ENCODE measurements at places on chromosomes 4 and X. TPM values are rescaled to one million over a fixed set of nuclear protein-coding genes. Genes with fewer than 3 reads are reported as not detected.

DNA sequence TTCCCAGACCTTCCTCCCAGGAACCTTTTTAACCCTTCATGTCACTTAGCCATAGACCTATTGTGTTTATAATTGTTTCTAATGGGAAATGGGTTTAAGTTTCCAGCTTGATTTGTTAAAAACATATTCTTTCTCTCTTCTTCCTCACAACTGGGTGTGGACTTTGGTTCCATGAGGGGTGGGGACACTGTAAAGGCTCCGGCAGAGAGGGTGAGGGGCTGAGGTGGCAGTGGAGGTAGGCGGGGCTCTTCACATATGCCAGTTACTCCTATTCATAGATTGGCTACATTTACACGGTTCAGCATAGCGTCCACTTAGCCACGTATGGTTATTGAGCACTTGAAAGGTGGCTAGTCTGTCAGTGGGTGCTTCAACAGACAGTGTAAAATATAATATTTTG lies 7.8 kb downstream of the INTS6L start:
- H3K4me1 ChIP-seq = peaks cover 21% of the 10 kb centered on the region
- no peaks in the 10 kb centered on the region for H3K27me3 ChIP-seq
- no peak overlapping the region for H3K4me3 ChIP-seq
- H3K36me3 ChIP-seq = no peaks in the 10 kb centered on the region
- no peak for DNase-seq
- no peak overlapping the region for H3K27ac ChIP-seq

DNA sequence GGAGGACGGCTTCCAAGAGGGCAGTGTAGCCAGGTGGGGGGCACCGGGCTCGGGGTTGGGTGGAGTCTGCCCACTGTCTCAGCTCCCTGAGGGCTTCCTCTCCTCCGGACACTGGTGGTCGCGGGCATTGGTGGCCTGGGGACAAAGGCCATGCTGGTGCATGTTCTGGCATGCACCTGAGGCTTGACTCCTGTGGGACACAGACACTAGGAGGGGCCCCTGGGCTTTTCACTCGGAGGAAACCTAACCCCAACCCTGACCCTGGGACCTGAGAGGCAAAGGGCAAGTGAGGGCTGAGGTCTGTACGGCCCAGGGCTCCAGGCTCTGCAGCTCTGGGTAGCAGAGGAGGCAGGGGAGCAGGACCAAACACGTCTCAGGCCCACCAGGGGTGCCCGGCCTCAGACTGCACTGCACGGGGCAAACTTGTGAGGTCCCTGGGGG lies 22.3 kb upstream of the FGFR3 start:
- no peak overlapping the region for H3K4me3 ChIP-seq
- H3K4me1 ChIP-seq = no peaks in the 10 kb centered on the region
- DNase-seq = no peak
- H3K27ac ChIP-seq = no peak overlapping the region

GRCh38 chr4:164935363-164935762 lies 42.1 kb downstream of the TRIM61 start:
- no peak overlapping the region for H3K27ac ChIP-seq
- no peak overlapping the region for H3K4me3 ChIP-seq
- H3K27me3 ChIP-seq = peaks cover 15% of the 10 kb centered on the region
- H3K36me3 ChIP-seq = no peaks in the 10 kb centered on the region

GRCh38 chr4:184309241-184310170 lies 91.8 kb upstream of the ENPP6 start:
- H3K36me3 ChIP-seq = no peaks in the 10 kb centered on the region
- no peaks in the 10 kb centered on the region for H3K4me1 ChIP-seq
- H3K27me3 ChIP-seq = no peaks in the 10 kb centered on the region
- no peak overlapping the region for H3K4me3 ChIP-seq

- H3K4me3 ChIP-seq = peak overlapping the region; percentile 31
- peaks cover 65% of the 10 kb centered on the region for H3K4me1 ChIP-seq
- no peaks in the 10 kb centered on the region for H3K36me3 ChIP-seq
- H3K27ac ChIP-seq = peak overlapping the region; percentile 99
Measured at GRCh38 chr4:147103403-147103946, 157.8 kb upstream of the TTC29 start.

DNA sequence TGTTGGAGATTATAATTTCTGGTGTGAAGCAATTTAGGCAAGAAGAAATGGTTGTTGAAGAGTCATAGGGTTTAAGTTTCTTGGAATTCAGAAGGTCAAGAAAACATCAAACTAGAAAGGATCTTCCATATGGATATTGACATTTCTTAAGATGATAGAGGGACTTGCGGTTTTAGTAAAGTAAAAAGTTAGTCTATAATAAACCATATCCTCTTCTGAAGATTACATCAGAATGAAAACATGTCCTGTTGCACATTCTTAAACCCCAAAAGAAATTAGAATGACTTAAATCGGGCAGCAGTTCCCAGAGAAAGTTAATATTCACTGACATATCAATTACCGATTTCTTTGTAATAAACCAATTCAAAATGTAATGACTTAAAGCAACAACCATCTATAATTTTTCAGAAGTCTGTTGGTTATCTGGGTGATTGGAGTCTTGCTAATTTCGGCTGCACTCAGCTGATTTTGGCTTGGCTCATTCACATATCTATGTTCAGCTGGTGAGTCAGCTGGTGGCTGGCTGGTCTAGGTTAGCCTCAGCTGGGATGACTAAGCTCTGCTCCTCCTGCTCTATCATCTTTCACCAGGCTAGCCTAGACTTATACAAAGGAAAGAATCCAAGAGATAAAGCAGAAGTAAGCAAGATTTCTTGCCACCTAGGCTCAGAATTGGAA lies 24.4 kb upstream of the DYNLT3 start:
- peaks cover 15% of the 10 kb centered on the region for H3K4me1 ChIP-seq
- H3K27ac ChIP-seq = peak overlapping the region; percentile 10
- H3K36me3 ChIP-seq = no peaks in the 10 kb centered on the region
- H3K27me3 ChIP-seq = no peaks in the 10 kb centered on the region

GRCh38 chr4:85489273-85489981 lies 14.5 kb downstream of the ARHGAP24 start:
- no peak for DNase-seq
- no peak overlapping the region for H3K27ac ChIP-seq
- no peaks in the 10 kb centered on the region for H3K36me3 ChIP-seq
- no peaks in the 10 kb centered on the region for H3K27me3 ChIP-seq

CT45A5 gene
- not detected for total RNA-seq

SHOX gene
- 0.15 TPM for total RNA-seq

ZNF732 gene
- 1.1 TPM for total RNA-seq

IQSEC2 gene
- total RNA-seq = 8.2 TPM

All from chondrocyte (in vitro differentiated cells).